Upper lobe of left lung (tissue), 6 donors: ENCODE measurements at places on chromosomes 3 and 15.

- H3K4me1 ChIP-seq = no peaks in the 10 kb centered on the region
- no peaks in the 10 kb centered on the region for H3K36me3 ChIP-seq
- no peaks in the 10 kb centered on the region for H3K27me3 ChIP-seq
- no peak overlapping the region for H3K27ac ChIP-seq
These were observed 53.0 kb upstream of the CORO2B start for GRCh38 chr15:68525815-68526214.

- no peaks in the 10 kb centered on the region for H3K4me1 ChIP-seq
- H3K4me3 ChIP-seq = no peak overlapping the region
- no peaks in the 10 kb centered on the region for H3K27me3 ChIP-seq
- no peaks in the 10 kb centered on the region for H3K36me3 ChIP-seq
- H3K27ac ChIP-seq = peak overlapping the region; percentile 30
These were observed 23.7 kb upstream of the RPN1 start for GRCh38 chr3:128674161-128674784.

DNA sequence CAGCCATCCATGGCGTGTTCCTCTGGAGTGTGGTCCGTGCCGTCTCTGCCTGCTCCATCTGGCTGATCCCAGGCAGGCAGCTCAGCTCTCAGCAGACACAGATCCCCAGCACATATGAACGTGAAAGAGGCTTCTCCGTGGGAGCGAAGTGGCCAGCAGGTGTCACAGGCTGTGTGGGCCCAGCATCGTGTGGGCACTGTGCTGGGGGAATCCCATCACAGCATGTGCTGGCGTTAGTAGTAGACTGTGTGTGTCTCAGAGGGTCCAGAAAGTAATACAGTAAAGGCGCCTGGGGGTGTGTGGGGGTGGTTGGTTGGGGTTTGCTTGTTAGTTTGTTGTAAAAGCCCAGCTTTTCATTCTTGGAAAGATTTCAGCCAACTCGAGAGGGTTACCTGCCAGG lies 147.6 kb downstream of the IGF1R start:
- H3K27ac ChIP-seq = no peak overlapping the region
- no peaks in the 10 kb centered on the region for H3K36me3 ChIP-seq
- peaks cover 37% of the 10 kb centered on the region for H3K4me1 ChIP-seq

DNA sequence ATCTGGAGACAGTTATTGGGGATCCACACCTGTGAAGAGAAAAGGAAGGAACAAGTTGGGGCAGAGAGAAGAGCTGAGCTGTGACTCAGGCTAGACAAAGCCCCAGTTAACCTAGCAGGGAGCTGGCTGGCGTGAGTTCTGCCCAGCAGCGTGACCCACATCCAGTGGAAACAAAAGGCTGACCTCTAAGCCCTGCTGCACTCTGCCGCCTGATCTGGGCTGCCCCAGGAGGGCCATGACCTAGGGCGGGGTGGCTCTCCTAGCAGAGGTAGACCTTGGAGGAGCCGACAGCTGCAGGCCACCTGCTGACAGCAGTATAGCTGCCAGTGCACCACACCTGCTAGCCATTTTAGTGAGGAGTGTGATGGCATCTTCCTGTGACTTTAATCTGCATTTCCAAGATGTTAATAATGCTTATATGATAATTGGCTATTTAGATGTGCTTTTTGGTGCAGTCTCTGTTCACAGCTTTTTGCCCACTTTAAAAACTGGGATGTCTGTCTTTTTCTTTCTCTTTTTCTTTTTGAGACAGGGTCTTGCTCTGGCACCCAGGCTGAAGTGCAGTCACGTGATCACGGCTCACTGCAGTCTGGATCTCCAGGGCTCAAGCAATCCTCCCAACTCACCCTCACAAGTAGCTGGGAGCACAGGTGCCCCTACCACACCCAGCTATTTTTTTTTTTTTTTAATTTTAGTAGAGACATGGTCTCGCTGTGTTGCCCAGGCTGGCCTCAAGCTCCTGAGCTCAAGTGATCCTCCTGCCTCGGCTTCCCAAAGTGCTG lies 78.1 kb downstream of the LSM3 start:
- H3K4me1 ChIP-seq = peaks cover 3% of the 10 kb centered on the region
- no peak for DNase-seq
- no peak overlapping the region for H3K27ac ChIP-seq
- H3K36me3 ChIP-seq = no peaks in the 10 kb centered on the region

DNA sequence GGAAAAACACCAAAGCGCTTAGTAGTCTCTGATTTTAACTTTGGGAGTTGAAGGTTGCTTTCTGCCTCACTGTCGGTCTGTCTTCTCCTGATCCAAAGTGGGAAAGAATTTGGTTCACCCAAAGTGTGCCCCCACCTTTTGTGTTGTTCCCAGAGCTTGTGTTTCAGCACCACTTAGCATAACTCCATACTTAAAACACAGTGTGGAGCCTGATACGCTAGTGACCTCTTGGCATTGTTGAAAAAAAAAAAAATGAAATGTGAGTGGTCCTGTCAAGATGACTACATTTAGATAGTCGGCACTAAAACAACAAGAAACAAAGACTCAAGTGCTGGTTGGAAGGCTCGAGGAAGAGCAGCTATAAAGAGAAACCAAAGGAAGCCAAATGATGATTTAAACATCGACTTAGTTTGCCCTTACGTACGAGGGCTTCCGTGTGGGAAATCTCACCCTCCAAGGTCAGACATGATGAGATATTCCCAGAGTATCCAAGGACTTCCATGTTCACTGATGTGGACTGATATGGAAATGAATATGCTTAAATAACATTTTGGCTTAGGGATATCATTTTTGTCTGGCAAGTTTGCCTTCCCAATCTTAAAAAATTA lies 178.8 kb downstream of the MEIS2 start:
- no peaks in the 10 kb centered on the region for H3K36me3 ChIP-seq
- no peak for DNase-seq
- no peak overlapping the region for H3K4me3 ChIP-seq
- H3K27ac ChIP-seq = no peak overlapping the region
- no peaks in the 10 kb centered on the region for H3K27me3 ChIP-seq

- H3K27ac ChIP-seq = no peak overlapping the region
- no peaks in the 10 kb centered on the region for H3K27me3 ChIP-seq
- DNase-seq = no peak
- no peaks in the 10 kb centered on the region for H3K4me1 ChIP-seq
These were observed 111.0 kb downstream of the NSUN3 start for GRCh38 chr3:94173673-94174434.

DNA sequence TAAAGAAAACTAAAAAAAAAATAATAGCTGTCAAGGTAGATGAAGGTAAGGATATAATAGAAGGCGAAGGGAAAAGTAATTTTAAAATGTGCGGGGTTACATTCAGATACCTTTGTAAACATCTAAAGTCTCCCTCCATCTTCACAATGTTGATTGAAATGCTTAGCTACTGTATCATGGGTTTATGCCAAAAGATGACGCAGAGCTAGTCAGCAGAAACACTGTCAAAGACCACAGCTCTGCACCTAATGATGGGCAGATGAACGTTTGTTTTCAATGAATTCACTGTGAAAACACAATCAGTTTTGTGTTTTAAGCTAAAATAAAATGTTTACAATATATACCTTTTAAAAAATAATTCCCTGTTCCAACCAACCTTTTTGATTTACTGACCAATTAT lies 61.2 kb downstream of the RFTN1 start:
- no peak overlapping the region for H3K4me3 ChIP-seq
- H3K36me3 ChIP-seq = no peaks in the 10 kb centered on the region
- peaks cover 22% of the 10 kb centered on the region for H3K4me1 ChIP-seq
- DNase-seq = no peak
- no peaks in the 10 kb centered on the region for H3K27me3 ChIP-seq

- H3K36me3 ChIP-seq = no peaks in the 10 kb centered on the region
- DNase-seq = no peak
- no peak overlapping the region for H3K4me3 ChIP-seq
These were observed 62.8 kb downstream of the LRIG1 start for GRCh38 chr3:66438046-66438445.

DNA sequence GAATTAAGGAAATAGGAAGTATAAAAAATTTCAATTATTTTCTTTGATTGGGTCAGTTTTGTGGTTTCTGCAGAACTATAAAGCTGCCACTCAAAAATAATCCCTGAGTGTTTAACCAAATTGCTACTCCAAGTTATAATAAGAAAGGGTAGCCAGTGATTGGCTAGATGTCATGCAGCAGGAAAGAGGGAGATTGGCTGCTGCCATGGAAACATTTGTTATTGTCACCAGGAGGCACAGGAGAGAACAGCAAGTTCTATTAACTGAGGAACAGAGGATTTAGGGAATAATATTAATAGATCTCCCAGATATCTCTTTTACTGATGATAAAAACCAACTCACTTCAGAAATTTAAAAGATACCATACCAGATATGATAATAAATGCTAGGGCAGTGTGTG lies 42.6 kb downstream of the CLDN1 start:
- no peaks in the 10 kb centered on the region for H3K27me3 ChIP-seq
- DNase-seq = no peak
- no peaks in the 10 kb centered on the region for H3K36me3 ChIP-seq
- H3K4me1 ChIP-seq = peaks cover 16% of the 10 kb centered on the region

GRCh38 chr3:69878254-69878653 lies 121.3 kb upstream of the SAMMSON start:
- H3K4me1 ChIP-seq = no peaks in the 10 kb centered on the region
- H3K36me3 ChIP-seq = no peaks in the 10 kb centered on the region
- DNase-seq = no peak
- no peaks in the 10 kb centered on the region for H3K27me3 ChIP-seq
- no peak overlapping the region for H3K27ac ChIP-seq

- H3K27ac ChIP-seq = no peak overlapping the region
- no peaks in the 10 kb centered on the region for H3K36me3 ChIP-seq
- no peaks in the 10 kb centered on the region for H3K27me3 ChIP-seq
- no peak overlapping the region for H3K4me3 ChIP-seq
These were observed 124.3 kb downstream of the BDH1 start for GRCh38 chr3:197431346-197431910.

GRCh38 chr15:62912808-62913207 lies 129.7 kb upstream of the TPM1 start:
- no peaks in the 10 kb centered on the region for H3K36me3 ChIP-seq
- H3K27me3 ChIP-seq = no peaks in the 10 kb centered on the region
- no peak overlapping the region for H3K4me3 ChIP-seq
- no peak for DNase-seq
- no peak overlapping the region for H3K27ac ChIP-seq

- peaks cover 5% of the 10 kb centered on the region for H3K36me3 ChIP-seq
- peaks cover 10% of the 10 kb centered on the region for H3K4me1 ChIP-seq
- no peak for DNase-seq
- no peaks in the 10 kb centered on the region for H3K27me3 ChIP-seq
These were observed 2.5 kb upstream of the MTMR14 start for GRCh38 chr3:9646800-9647152.

DNA sequence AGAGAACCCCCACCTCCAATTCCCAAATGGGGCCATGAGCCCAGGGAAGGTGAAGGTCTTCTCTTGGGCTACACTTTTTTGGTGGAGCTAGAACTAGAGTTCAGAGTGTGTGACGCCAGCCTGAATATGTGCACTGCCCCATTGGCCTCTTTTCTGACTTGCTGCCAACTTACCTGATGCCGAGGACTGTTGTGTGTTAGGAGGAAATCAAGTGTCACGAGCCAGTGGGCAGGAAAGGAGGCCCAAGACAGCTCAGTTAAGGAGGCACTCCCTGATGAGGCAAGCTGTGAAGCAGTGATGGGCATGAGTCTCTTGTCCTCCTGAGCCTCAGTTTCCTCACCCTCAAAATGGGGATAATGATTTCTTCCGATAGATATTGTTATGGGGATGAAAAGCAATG lies 107.8 kb downstream of the ANP32A start:
- no peak overlapping the region for H3K4me3 ChIP-seq
- H3K27ac ChIP-seq = no peak overlapping the region
- no peaks in the 10 kb centered on the region for H3K27me3 ChIP-seq
- no peaks in the 10 kb centered on the region for H3K4me1 ChIP-seq
- DNase-seq = no peak
